D721Med (cell line): ENCODE measurements at places on chromosomes 7 and 10.

DNA sequence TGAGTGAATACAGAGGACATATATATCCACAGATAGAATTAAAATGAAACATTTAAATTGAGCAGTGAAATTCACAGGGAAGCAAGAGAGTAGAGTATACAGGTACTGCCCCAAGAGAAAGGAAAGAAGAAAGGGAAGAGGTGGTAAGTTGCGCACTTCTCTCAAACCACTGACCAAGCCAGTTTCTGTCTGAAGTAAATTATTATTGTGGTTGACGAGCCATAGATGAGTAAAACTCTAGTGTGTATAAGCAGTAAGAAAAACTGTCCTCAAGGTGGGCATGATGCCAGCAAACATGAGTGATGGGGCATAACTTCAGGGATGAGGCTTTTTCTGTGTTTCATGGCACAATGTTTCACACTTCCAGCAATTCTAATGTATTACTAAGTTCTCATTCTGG, 4.4 kb upstream of the BET1 start:
- DNase-seq: no peak

GRCh38 chr10:51815723-51816122, 116.3 kb upstream of the CSTF2T start:
- no peak for DNase-seq

- DNase-seq: no peak
Measured at GRCh38 chr7:113054938-113055337, 31.7 kb downstream of the GPR85 start.

GRCh38 chr10:124161601-124162000, 68.2 kb upstream of the CHST15 start:
- DNase-seq: no peak

GRCh38 chr7:157830331-157830730, 493.5 kb downstream of the DNAJB6 start:
- DNase-seq: no peak

- DNase-seq: no peak
Measured at GRCh38 chr7:24956021-24956420, 24.0 kb downstream of the OSBPL3 start.

GRCh38 chr7:81120111-81120510, 201.3 kb upstream of the SEMA3C start:
- DNase-seq: no peak

DNA sequence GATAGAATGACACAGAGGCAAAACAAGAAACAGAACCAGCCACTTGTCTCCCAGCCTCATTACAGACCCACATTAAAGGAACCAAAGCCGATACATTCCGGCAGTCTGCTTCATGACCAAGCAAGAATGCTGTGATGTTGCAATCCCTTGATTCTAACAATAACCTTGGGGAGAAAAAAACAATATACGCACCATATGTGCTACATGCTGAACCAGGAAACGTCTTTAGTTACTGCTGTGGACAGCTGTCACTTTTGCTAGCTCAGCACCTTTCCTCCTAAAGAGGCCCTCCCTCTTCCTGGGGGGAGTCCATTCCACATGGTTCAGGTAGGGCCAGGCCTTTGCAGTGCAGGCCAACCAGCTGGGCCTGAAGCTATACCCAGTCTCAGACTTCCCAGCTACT, 79.1 kb downstream of the PRTFDC1 start:
- DNase-seq: no peak

DNA sequence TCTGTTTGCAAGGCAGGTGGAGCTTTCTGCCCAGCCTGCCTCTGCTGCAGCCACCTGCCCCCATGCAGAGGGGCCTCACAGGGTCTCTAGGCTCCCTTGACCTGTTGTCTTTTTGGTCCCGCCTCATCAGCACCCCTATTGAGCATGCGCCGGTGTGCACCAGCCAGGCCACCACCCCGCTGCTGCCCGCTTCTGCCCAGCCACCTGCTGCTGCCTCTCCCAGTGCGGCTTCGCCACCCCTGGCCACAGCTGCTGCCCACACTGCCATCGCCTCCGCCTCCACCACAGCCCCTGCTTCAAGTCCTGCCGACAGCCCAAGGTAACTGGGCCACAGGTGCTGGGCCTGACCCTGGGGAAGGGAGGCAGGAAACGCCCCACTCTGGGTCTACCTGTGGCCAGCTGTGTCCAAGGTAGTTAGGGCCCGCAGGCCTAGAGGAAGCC, 38.1 kb downstream of the LDB3 start:
- DNase-seq: no peak

- DNase-seq: no peak
Measured at GRCh38 chr7:70764701-70765208, 367.2 kb upstream of the GALNT17 start.

DNA sequence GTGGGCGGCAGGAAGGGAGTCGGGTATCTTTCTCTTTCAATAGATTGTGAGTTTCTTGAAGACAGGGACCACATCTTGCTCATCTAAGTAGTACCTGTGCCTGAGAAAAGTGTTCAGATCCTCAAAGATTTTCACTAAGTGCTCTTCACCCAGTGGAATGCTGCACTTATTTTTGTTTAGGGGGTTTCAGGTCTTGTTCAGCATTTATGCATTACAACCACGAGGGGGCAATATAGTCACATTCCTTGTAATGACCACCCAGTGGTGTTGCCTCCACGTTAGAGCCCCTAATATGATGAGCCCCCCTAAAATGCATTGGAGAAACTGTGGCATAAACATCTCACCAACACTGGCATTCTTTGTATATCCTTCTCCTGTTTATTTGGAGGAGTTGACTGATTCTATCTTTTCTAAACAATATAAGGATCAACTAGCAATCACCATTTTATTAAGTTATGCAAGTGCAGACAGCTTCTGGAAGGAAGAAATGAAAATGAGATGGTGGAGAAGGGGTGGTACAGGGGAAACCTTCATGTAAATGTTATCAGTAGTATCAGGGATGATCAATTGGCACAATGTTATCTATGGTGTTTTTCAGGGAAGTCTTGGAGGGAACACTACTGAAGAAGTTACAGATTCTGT, 3.1 kb upstream of the PAPSS2 start:
- DNase-seq: no peak

DNA sequence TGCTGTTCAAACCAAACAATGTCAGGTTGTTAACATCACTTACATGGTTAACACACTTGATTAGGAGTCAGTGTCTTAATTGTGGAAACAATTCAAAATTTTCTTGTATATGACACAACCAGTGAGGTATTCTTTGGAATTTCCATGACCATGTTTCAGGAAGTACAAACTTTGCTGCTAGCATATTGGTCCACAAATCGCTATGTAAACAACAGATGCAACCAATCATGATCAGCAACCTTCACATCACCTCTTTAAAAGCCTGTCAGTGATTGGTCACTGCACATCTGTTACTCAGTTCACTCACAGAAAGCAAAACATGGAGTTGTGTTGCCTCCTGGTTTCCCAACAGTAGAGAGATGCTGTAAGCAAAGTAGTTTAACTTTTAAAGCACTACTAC, 108.9 kb upstream of the FAM3C start:
- DNase-seq: no peak

- DNase-seq: no peak
Measured at GRCh38 chr7:157392256-157393037, 55.6 kb downstream of the DNAJB6 start.

GRCh38 chr10:3014968-3015367, 52.4 kb upstream of the PFKP start:
- DNase-seq: no peak

DNA sequence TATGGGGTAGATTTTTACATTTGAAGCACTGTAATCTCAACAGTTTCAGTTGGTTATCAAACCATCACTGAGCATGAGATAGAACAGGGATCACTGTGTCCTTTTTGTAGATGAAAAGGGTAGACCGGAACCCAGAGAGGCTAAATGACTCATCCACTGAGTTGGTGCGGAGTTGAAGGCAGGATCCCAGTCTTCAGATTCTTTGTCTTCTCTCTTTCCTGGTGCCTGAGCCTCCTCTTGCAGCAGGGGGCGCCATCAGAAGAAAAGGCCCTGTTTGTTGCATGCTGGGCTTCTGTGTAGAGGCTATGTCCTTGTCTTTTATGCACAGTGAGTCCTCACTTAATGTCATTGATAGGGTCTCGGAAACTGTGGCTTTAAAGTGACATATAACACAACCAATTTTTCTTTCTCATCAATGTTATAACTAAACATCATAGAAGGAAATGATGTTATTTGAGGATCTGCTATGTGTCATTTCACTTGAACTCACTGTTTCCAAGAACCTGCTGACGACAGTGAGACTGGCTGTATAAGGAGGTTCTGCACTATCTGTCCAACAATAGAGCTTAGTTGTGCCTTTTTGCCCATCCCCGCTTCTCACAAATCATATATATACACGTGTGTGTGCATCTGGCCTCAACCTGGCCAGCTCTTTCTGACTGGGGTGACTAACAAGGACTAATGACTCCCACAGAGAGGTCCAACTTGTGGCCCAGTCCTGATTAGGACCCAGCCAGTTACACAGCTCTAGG, 14.3 kb downstream of the ZNF282 start:
- peak; percentile 68 for DNase-seq

DNA sequence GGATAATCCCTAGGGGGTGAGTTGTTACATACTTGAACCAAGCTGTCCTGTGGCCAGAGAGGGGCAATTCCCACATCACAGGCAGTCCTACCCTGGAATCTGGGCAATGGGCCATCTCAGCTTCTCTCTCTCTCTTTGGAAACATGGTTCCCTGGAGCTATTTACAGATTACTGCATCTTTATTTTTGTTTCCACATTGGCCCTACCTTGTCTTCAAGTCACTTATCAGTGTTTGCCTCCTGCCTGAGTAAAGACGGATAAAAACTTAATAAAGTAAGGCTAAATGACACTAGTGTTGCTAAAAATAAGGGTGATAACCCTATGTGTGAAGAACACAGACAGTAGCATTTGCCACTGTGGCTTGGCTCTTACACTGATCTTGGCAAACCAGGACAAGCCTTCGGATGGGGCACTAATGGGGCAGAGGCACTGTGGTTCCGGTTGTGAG, 228.2 kb downstream of the GFRA1 start:
- DNase-seq: no peak

DNA sequence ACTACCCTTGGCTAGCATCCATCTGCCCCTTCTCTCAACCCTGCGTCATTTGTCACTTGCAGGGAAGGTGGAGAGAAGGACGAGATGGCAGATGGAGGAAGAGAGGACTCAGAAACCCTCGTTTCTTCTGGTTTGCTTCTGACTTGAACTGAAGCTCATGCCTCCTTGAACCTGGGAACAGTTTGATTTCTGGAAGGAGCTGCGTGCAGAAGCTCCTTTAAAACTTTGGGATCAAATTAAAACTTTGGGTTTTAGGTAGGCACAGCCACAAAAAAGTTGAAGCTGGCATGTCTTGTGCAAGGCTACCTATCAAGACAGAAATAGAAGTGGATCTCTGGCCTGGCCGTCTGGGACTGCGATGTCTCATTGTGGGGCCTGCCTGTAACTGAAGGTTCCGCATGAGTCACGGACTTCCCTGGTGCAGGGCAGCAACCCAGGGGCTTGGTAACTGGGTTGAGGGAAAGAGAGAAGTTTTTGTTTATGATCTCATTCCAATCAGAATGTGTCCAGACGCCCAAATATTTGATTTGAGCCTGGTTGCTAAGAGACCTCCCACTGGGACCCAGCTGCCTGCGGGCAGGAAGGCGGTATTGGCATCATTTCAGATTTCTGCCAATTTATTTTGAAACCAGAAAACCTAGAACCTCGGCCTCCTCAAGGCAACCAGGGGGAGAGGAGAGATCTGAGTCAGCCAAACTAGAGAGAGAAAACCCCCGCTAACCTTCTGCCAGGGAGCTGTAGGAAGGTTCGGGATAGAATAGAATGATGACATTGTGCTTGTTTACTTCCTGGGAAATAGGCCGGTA, 15.8 kb upstream of the CAMK1D start:
- DNase-seq: no peak

DNA sequence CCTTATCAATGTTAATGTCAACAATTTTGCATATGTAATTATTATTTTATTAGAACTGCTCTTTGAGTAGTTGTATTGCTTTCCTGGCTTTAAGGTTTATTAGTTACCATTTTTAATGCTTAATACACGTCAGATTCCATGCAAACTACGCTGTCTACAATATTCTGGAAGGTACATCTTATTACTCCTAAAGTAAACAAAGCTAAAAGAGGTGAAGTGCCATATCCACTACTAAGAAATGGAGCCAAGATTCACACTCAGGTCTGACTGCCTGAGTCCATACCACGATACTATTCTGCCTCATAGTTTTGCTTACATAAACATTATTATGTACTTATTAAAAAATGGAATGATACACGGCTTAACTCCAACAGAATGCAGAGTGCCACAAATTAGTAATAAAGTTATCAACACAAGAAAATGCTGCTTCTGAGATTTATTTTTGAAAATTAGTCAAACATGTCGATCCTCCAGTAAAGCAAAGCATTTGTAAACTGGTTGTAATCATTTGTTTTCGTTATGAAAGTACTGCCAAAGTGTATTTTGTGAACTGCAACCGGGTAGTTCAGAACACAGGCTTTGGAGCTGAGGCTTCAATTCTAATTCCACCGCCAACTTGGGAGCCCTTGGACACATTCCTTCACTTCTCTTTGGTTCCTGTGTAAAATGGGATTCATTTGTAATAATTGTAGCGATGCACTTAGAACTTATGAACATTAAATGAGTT, 1.1 kb upstream of the DMTF1 start:
- DNase-seq: no peak

DNA sequence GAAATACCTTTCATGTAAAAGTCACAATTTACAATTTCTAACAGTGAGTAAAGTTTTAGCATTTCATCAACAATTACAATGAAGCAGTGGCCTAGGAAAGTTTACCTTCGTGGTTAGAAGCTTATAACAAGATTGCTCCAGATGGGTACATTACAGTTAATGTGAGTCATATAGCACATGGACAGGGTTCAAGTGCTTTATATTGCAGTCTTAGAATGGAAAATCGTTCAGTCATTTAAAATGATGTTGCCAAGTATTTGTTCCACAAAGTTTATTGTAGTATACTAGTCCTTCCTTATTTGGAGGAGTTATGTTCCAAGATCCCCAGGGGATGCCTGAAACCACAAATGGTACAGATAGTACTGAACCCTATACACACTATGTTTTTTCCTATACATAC, 174.6 kb upstream of the TARP start:
- no peak for DNase-seq

DNA sequence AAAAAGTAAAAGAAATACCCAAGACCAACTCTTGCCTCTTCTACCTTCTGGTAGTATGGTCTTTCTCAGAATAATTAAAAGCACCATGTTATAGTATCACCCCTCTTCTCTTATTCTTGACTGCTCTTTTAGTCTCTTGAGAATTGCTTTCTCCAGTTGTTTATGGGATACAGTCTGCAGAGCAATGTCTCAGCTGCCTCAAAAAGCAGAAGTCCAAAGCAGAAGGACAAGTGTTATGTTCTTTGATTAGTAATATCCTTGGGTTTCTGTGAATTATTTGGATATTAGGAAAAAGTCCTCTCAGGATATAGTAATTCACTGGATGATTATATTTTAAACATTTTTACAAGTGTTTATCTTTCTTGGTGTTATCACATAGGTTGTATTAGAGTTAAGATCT, 7.4 kb downstream of the TAS2R41 start:
- no peak for DNase-seq

GRCh38 chr7:155999631-156000489, 187.6 kb upstream of the SHH start:
- no peak for DNase-seq

- no peak for DNase-seq
Measured at GRCh38 chr10:38050212-38050611, 39.7 kb downstream of the ZNF33A start.
